ENCODE measurements at places on chromosomes 5 and 9. TPM values are rescaled to one million over a fixed set of nuclear protein-coding genes. Genes with fewer than 3 reads are reported as not detected.

FCN2 gene
- polyA plus RNA-seq, result 0.04 TPM

CER1 gene
- polyA plus RNA-seq, result 0.06 TPM

IL9 gene
- not detected for polyA plus RNA-seq

EGFLAM gene
- polyA plus RNA-seq, result 4.4 TPM

FOXD4L3 gene
- polyA plus RNA-seq, result 0.12 TPM

PRDM9 gene
- not detected for polyA plus RNA-seq

WNK2 gene
- 80.4 TPM for polyA plus RNA-seq

Measured in large intestine (tissue), 12 donors.